Lower leg skin (tissue), 4 donors: ENCODE measurements at places on chromosomes 3 and 15. TPM values are rescaled to one million over a fixed set of nuclear protein-coding genes. Genes with fewer than 3 reads are reported as not detected.

DNA sequence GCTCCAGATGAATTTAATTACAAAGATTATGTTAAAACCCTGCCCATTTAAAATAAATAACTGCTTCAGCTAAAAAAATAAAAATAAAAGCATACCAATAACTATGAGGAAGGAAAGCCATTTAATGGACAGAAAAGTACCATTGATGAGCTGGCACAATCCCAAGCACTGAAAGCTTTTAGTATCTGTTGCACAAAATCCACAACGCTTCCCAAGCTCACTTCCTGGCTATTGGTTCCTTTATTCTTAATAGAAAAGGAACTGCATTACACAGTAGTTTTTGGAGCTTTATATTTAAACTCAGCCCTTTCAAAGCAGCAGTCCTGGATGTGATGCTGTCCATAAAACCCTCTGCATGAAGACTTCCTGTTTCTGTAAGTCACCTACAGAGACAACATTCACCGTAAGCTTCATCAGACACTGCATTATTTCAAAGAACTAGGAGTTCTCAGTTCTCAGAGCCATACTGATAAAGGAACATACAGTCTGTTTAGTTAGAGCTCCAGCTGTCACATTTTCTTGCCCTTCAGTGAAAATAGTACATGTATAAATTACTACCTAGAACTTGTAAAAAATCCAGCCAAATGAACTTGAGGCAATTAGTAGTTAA, 81.5 kb downstream of the CSNK1G1 start:
- DNase-seq = no peak

The LMAN1L gene
- not detected for total RNA-seq

GRCh38 chr15:61871926-61872522, 188.2 kb downstream of the VPS13C start:
- no peak for DNase-seq

- DNase-seq = peak; percentile 98
These were observed 69.7 kb upstream of the LRRFIP2 start for GRCh38 chr3:37243820-37244748.
